ENCODE measurements at places on chromosomes 12 and 14.

DNA sequence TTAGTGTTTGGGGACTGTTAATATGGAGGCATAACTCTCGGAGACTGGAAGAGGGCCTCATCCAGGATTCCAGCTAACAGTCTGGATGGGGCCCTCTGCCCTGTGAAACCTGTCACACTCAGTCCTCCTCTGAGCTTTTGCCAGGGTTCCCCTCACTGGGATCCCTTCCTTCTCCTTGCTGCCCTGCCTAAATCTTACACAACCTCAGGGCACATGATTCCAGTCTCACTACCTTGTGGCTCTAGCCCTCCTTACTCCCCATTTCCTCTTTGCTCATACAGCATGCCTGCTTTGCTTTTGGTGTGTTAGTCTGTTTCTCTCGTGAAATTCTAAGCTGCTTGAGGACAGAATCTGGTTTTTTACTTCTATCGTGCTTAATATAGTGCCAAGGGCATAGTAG lies 942 bp upstream of the GSG1 start:
- DNase-seq, result no peak

DNA sequence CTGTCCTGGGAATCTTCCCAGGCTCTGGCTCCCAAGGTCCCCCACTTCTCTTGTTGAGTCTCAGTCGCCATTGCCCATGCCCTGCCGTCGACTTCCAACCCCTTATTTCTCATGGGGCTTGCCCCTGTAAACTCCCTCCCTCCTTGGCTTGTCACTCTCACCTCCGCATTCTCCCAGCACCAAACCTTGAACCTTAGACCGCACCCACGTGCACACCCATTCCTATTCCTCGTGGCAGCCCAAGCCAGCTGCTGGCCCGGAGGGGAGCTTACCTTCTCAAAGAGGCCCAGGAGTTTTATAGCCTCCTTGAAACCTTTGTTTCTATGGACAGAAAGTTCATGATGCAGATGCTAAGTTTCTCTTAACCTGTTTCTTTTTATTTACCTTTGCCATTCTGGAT lies 4.6 kb downstream of the JDP2 start:
- DNase-seq, result no peak

DNA sequence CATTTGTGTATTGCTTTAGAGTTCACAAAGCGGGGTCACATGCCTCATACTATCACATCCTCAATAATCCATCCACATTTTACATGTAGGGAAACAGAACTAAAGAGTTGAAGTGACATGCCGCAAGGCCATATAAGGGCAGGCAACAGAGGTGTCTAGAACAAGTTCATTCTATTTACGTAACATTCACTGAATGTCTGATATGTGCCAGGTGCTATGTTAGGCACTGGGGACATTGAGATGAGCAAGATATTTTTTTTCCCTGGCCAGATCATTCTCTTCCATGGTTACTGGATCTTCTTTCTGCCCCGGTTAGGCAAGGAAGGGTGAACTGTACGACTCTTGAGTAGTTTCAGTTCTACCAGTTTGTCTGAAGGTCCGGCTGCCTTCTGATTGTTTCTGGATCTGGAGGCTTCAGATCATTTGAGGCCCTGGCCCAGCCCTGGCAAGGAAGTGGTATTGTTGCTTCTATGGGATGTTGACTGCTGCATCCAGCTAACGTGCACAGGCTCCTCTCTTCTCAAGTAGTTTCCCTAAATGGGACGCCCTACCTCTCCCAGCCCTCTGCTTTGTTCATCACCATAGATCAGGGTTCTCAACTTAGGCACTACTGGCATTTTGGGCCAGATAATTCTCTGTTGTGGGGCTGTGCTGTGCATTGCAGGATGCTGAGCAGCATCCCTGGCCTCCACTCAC lies 12.1 kb downstream of the GPATCH2L start:
- DNase-seq, result no peak

DNA sequence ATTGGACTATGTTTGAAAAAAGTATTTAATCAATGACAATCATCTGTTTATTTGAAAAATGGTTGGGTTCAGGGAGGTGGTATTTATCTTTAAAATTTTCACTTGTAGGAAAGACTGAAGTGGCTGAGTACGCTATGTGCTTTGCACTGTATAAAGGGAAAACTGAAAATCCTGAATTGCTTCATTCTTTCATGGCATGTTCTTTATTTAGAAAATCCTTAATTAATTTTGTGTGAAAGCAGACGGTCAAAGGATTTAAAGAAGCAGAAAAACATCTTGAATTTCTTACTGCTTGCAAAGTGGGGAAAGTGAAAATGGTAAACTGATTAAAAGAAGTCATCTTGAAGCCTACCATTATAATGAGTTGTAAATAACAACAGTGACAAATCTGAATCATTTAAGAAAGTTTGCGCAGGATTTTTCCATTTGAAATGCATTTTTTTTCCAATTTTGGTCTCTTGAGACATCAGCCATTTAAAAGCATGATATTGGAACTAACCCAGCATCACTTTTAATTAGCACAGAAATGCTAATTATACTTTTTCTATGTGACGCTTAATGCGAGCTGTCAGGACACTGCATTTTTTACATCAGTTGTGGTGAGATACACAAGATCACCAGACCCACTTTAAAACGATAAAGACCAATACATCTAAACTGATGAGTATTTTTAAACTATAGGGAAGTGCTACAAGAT lies 169.0 kb downstream of the NEDD1 start:
- DNase-seq, result no peak

Data from kidney (tissue), 22 donors.